ENCODE measurements at places on chromosomes 7 and 10.

DNA sequence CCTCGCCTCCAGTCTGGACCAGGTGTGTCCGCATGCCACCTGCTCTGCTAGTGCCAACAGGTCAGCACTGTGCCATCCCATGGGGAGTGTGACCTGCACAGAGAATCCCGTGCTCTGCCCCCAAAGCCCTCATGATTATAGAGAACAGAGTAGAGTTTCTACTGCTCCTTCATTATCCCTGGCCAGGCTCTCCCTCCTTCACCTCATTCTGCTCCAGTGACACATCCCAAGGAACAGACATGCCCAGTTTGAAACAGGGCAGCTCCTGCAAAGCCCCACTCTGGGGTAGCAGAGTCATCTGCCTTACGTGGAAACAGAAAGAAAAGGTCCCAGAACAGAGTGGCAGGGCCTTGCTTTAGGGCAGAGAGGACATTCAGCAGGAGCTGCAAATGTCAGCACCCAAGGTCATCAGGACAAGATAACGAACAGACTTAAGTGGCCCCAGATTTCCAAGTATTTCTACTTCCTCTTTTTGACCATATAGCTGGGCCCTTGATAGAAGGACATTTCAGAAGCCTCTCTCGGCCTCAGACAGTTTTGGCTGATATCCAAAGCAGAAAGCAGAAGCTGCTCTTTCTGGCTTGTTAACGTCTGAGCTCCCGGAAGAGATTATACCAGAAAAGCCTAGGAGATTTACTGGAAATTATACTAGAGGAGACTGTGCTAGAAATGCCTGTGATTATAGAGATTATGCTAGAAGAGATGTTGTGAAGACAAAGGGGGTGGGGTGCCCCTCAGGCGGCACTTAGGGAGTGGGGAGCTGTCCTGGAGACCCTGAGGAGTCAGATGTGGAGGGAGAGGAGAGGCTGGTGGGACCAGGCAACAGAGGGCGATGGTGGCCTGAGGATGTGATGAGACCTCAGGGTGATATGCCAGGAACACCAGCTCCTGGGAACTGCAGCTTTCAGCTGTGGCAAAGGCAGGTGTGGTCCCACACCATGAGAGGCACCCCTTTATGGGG, 12.6 kb downstream of the TMEM176B start:
- no peak for DNase-seq

DNA sequence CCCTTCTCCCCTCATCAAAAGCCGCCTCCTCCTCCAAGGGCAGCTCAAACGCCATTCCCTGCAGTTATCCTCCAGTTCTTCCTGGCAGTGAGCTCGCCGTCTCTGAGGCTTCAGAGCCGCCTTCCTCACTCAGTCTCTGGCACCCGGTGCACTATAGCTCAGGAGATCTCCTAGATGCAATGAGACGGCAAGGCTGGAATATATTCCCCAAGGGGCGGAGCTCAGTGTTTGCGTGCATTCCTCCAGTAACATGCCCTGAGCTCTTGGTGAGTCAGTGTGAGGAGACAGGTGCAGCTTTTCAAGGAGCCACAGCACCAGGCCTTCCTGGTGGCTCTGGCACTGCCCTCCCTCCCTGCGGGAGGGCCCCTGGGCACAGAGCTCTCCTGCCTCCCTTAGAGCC, 512.6 kb upstream of the FOXK1 start:
- no peak for DNase-seq

DNA sequence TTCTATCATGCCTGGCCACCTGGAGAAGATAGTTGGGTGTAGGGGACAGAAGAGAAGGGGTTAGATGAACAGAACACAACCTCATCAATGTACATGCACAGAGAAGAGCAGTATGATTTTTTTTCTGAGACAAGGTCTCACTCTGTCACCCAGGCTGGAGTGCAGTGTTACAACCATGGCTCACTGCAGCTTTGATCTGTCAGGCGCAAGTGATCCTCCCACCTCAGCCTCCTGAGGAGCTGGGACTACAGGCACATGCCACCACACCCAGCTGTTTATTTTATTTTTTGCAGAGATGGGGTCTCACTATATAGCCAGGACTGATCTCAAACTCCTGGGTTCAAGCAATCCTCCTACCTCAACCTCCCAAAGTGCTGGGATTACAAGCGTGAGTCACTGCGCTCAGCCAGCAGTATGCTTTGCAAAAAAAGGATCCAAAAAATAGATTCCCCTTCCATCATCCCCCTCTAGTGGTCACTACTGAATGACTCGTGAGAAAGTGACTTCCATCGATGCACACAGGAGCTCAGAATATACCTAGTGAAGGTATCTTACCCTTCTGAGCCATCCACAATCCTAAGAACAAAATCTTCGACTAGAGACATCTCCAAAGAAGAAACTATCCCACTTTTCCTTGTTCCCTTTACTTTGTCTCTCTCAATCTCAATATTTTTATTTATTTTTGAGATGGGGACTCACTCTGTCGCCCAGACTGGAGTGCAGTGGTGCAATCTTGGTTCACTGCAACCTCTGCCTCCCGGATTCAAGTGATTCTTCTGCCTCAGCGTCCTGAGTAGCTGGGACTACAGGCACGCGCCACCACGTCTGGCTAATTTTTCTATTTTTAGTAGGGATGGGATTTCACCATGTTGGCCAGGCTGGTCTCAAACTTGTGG, 21.0 kb downstream of the ZCWPW1 start:
- DNase-seq, result no peak

DNA sequence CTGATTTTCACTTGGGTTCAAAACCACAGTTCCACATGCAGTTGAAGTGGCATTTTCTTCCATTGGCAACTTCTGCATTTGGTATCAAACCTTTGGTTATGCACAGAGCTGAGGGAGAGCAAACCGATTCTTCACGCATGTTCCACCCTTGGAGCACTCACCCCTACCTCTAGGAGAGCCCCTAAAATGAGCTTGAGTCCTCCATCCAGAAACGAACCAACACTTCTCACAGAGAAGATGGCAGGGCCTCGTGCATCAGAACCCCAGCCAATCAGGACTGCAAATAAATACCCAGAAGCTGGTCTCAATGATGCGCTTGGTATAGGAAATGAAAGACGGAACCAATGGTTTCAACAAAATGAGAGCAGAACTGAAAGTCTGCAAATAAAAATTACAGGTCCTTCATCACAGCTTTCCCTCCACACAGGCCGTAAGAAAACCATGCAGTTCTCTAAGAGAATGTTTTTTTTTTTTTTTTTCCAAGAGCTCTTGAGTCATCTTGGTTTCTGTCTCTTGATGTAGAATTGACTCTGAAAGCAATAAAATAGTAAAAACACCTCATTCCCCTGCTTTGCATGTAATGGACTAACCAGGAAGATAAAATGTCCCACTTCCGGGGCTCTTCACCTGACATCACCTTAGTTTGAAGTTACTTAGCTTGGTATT, 23.9 kb downstream of the KLF6 start:
- no peak for DNase-seq

DNA sequence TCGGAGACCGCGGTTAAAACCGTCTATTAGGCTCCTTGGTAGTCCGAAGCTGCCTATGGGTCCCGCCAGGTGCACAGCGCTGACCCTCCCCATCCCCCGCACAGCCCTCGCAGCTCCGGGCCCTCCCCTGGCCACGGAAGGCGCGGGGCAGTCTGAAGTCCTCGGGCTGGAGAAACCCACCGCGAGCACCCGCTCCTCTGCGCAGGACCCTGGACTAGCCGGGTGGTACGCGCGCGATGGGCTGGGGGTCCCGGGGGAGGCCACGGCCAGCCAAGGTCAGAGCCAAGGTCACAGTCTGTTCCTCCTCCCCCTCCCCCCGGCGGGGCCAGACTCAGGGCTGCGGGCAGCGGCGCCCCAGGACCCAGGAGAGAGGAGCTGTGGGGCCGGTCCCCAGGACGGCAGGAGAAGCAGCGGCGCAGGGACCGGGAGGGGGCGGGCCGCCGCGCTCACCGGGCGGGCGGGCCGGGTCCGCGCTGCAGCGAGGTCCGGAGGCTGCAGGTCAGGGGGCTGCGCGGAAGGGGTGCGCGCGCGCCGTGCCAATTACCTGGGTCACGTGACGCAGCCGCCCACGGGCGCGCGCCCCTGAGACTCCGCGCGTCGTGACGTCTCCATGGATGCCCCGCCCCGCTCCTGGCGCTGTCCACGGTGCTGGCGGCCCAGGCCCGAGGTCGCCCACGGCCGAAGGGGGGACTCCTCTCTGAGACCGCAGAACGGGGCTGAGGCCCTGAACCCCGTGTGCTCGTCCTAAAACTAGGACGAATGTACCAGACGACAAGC, at the start of gene OGDHL:
Gene OGDHL, minus strand, starts transcription at position 535 of the 777 bp plus-strand sequence. CDS start 3,731 bp downstream, outside the sequence.
- peak; percentile 6 for DNase-seq

DNA sequence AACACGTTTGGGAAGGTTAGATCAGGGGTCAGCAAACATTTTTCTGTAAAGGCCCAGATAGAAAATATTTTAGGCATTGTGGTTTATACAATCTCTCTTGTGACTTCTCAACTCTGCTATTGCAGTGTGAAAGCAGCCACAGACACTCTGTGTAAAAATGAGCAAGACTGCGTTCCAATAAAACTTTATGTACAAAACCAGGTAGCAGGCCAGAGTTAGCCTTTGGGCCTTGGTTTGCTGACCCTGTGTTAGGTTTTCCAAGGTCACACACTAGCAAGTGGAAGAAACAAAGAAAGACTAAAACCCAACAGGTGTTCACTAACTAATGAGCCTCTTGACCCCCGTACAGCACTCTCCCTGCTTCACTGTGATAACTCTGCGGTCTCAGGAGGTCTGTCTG, 14.9 kb upstream of the PAXIP1 start:
- DNase-seq, result no peak

- DNase-seq, result no peak
Measured at GRCh38 chr10:112653851-112654250, 206.8 kb downstream of the VTI1A start.

DNA sequence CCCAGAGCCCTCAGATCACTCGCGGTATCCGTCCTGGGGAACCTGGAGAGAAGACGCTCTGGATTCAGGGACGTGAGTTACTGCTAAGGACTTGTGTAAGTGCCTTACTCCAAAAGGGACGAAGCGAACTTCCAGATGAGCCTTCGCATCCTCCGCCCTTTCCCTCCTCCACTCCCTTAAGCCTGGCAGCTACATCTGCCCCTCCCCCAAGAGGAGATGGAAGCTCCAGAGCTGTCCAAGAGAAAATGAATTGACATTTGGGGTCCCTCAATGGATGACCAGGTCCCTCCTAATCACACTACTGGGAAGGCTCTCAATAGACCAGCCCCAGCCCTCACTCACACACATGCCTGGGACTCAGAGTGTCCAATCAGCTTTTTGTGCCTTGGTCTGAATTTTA, 31.3 kb upstream of the GDF10 start:
- no peak for DNase-seq

- no peak for DNase-seq
Measured at GRCh38 chr7:8115547-8116402, 146.2 kb downstream of the ICA1 start.

GRCh38 chr10:124624466-124624865, 119.7 kb downstream of the FAM53B start:
- DNase-seq, result no peak

GRCh38 chr7:51326656-51327286, 10.2 kb upstream of the COBL start:
- DNase-seq, result no peak

DNA sequence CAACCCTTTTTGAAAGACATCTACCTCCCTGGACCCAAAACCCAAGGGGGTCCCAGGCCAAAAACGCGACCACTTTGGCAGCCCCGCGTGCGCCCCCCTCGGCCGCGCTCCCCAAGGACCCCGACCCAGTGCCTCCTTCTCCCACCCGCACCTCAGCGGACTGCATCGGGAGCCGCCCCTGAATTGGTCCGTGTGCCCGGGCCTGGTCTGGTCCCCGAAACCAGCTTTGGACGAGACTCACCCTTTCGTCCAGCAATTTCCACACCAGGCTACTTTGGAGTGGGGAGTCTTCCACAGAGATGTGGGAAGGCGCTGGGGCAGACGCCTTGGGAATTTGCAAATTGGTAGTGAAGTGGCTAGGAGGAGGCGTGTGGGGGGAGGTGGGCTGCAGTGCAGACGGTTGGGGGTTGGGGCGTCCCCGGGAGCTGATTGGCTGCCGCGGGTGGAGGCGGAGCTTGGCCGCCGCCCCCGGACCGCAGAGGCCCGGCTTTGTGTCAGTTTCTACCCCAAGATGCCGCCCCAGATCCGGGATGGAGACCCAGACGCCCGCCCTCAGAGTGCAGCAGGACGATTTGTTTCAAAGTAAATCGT, 16.9 kb downstream of the TCAF1 start:
- DNase-seq, result no peak

GRCh38 chr7:1321411-1322239, 89.0 kb downstream of the UNCX start:
- DNase-seq, result no peak

GRCh38 chr7:92725161-92725925, 111.0 kb downstream of the CDK6 start:
- DNase-seq, result no peak

GRCh38 chr7:125670926-125671572, 741.4 kb upstream of the POT1 start:
- DNase-seq, result no peak

- DNase-seq, result no peak
Measured at GRCh38 chr10:132551093-132551807, 13.7 kb downstream of the INPP5A start.

- DNase-seq, result no peak
Measured at GRCh38 chr7:141541375-141541774, 9.8 kb upstream of the AGK start.

- no peak for DNase-seq
Measured at GRCh38 chr10:112221545-112221944, 38.0 kb upstream of the GPAM start.

- no peak for DNase-seq
Measured at GRCh38 chr10:12787297-12787696, 214.2 kb downstream of the CCDC3 start.

- DNase-seq, result no peak
Measured at GRCh38 chr7:137671920-137672319, 174.9 kb downstream of the DGKI start.

DNA sequence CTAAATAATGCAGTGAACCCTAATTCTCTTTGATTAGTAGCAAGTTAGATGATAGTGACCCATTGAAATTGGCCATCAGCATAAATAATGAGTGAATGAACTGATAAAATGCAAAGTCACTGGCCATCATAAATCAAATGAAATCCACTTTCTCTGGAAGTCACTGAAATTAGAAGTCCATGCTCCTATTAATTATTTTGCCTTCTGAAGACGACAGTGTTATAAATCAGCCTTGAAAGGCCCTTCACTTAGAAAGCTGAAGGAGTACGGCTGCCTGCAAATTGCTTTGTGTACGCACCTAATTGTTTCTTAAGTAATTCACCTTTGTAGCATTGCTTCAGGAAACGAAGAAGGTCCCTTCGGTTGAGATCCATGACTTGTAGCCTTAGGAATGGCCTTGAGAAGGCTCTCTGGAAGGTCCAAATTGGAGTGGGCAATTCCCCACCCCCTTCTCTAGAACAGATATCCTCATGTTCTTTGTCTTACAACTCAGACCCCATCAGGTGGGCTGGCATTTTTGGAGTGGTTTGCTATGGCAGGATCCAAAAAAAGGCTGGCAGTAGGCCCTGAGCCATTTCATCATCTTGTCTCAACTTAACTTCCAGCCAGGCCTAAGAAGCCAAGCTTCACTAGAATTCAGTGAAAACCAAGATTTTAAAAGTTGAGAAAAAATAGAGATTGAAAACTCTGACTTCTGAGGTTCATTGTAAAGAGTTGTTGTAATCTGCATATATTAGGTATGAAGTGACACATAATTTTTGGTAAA, 420.3 kb downstream of the LRMDA start:
- DNase-seq, result no peak

- no peak for DNase-seq
Measured at GRCh38 chr7:47786557-47787248, 161.6 kb downstream of the PKD1L1 start.

- DNase-seq, result no peak
Measured at GRCh38 chr10:124092250-124092859, 1.0 kb downstream of the CHST15 start.

Data from activated naive CD4-positive, alpha-beta T cell (primary cell).